NCI-H524 treated with DMSO at 0.1 percent for 48 hours (cell line): ENCODE measurements at places on chromosomes 5 and 9.

DNA sequence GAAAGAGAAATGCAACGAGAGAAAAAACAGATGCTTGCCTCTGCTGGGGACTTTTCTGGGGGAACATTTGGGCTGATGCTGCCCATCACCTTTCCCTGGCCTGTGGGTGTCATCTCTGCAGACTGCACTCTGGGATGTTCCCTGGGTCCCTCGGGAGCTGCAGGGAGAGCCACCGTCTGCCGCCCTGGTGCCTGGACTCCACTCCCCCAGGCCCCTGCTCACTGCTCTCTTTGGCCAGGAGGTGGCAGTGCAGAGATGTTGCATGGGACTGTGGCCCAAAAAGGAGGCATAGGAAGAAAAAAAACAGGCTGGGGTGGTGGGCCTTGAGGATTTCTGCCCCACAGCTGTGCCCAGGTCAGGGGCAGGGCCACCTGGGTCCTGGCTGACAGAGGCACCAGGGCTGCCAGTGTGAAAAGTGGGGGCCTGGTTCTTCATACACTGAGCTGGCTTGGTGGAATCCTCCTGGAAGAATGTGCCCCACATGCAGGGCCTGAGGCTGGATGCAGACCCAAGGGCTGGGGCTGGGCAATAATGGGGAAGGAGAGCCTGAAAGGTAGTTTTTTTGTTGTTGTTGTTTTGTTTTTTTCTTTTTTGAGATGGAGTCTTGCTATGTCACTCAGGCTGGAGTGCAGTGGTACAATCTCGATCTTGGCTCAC, 353.6 kb downstream of the SLIT3 start:
- DNase-seq, result peak; percentile 37

- DNase-seq, result no peak
Measured at GRCh38 chr5:111386832-111387162, 125.5 kb downstream of the STARD4 start.

GRCh38 chr5:163908253-163908652, 402.8 kb downstream of the MAT2B start:
- no peak for DNase-seq

- no peak for DNase-seq
Measured at GRCh38 chr9:78236551-78236910, 656 bp downstream of the CEP78 start.

- DNase-seq, result no peak
Measured at GRCh38 chr9:114844766-114845165, 38.9 kb upstream of the TNFSF15 start.

DNA sequence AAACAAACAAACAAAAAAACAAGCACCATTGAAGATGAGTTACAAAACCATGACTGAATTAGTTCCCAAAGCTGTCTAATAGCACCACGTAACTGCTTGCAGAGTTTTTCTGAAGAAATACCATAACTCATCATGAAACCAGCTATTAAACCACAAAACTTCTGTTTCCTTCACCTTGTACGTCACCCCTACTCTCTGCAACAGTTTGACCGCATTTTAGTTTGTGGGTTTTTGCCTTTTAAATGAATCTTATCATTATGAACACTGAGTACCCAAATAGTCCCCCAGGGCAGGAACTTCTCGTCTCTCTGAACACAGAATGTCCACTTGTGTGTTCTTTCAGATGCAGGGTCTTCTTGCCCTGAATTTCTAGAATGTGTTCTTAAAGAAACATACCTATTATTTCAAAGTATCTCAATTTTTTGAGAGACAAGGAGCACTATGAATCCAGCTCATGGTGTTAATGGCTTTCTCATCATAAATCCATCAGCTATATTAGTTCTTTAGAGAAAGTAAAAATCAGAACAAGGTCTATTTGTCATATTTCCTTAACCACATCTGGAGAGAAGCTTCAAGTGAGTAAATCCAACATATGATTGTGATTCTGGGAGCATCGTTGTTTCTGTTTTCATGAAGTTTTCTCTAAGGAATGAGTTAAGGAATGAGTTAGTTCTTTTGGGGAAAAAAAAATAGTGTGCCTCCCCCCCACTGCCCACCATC, 210.6 kb downstream of the AUH start:
- no peak for DNase-seq

- no peak for DNase-seq
Measured at GRCh38 chr9:22452415-22453010, 5.9 kb downstream of the DMRTA1 start.

- DNase-seq, result no peak
Measured at GRCh38 chr9:89421595-89421994, 76.3 kb downstream of the SEMA4D start.

DNA sequence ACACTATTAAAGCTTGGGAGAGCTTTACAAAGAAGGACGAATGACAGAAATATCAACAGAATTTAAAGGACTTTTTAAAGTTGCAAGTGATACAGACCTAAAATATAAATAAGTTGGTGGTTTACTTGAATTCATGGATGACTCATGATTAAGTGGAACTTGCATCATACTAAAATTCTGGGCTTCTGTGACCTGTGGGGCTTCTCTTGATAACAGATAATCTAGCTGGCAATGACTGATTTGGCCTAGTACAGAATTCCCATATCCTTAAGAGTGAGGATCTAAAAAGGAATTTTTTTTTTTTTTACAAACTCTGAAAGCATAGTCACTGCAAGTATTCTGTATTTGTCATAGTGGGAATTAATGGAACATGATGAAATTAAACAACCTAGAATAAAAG, 543.7 kb upstream of the SGCD start:
- DNase-seq, result no peak

DNA sequence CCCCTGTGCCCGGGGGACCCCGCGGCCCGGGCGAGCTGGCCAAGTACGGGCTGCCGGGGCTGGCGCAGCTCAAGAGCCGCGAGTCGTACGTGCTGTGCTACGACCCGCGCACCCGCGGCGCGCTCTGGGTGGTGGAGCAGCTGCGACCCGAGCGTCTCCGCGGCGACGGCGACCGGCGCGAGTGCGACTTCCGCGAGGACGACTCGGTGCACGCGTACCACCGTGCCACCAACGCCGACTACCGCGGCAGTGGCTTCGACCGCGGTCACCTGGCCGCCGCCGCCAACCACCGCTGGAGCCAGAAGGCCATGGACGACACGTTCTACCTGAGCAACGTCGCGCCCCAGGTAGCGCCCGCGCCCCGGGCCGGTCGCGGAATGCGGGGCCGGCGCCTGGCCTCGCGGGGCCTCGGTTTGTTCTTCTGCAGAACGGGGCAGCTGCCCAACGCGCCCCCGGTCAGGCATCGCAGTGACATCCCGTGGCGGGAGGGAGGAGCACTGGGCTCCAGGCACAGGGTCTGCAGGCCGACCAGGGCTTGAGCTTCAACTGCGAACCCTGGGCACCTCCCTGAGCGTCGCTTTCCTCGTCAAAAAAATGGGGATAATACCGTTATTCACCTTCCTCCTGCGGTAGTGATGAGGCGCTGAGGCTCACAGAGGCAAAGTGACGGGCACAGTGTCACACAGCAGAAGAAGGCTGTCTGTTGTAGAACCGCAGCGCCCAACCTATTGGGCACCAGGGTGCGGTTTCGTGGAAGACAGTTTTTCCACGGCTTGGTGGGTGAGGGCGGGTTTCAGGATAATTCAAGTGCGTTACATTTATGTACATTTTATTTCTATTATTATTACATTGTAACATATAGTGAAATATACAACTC, 777 bp downstream of the ENDOG start:
- DNase-seq, result no peak

DNA sequence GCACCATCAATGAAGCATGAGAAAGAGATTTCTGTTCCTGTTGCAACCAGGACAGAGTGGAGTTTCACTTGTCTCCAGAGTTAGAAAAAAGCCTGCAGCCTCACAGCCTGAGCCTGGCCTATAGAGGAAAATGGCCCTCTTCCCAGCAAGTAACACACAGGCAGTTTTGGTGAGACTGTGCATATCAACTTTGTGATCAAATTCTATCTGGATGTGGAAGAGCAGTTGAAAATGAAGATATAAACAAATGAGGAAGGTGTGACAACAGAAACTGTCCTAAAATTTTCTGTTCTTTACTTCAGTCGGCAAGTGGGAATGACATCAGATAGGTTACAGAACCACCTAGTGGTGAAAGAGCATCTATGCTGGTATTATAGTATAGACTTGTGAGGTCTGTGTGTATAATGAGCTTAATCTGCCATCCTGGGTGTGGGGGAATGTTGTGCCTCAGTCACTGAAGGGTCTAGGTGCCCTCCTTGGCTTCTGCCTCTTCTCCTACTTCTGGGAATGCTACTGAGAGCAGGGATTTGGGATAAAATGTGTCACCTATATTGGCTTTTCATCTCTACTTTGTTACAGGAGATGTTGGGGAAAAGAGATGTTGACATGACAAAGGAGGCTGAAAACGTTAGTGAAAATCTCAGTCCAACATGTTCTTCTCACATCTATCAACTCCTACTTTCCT, 28.2 kb downstream of the YIPF5 start:
- no peak for DNase-seq

GRCh38 chr9:95649801-95650213, 133.0 kb upstream of the PTCH1 start:
- DNase-seq, result no peak

GRCh38 chr5:91611746-91612145, 228.6 kb upstream of the ARRDC3 start:
- DNase-seq, result no peak
